GM03348 (cell line): ENCODE measurements at places on chromosomes 6 and 20.

- no peak for DNase-seq
These were observed 122.1 kb upstream of the PHACTR1 start for GRCh38 chr6:12594530-12594893.

- no peak for DNase-seq
These were observed 18.6 kb upstream of the TREM2 start for GRCh38 chr6:41181566-41181965.

DNA sequence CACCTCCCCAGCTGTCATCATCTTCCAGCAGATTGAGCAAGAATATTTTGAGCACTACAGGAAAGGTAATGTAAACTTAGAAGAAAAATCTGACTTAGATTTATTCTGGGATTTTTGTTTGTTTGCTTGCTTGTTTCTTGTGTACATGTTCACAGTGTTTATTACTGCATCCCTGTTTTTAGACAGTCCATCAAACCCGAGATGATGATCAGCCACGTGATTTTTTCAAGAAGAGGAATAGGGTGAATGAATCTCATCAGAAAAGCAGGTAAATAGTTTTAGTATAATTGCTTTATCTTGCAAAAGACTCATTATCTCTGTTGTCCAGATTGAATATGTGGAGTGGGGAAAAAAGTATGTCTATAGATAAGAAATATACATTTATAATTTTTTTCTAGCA, 2.1 kb downstream of the FAM217B start:
- no peak for DNase-seq

GRCh38 chr6:108619431-108620197, 58.9 kb downstream of the FOXO3 start:
- DNase-seq = no peak

- no peak for DNase-seq
These were observed 28.3 kb downstream of the PTGIS start for GRCh38 chr20:49539481-49540231.

GRCh38 chr6:22326500-22326899, 29.7 kb upstream of the PRL start:
- no peak for DNase-seq

GRCh38 chr20:59143326-59143725, 20.3 kb upstream of the ZNF831 start:
- DNase-seq = no peak
